ENCODE measurements at places on chromosomes 3 and 15. TPM values are rescaled to one million over a fixed set of nuclear protein-coding genes. Genes with fewer than 3 reads are reported as not detected.

Gene TLR9
- not detected for total RNA-seq

Gene TXNRD3
- 8.4 TPM for total RNA-seq

Gene CPA3
- 13.0 TPM for total RNA-seq

Gene GOLGA6L7
- total RNA-seq: not detected
